Neural crest cell (in vitro differentiated cells): ENCODE measurements at places on chromosomes 16 and 17.
A peak's percentile ranks its signal among the peaks of the same experiment; 100 is the strongest.

GRCh38 chr16:88900662-88901052 lies 34.2 kb upstream of the PABPN1L start:
- DNase-seq, result no peak

GRCh38 chr17:77617516-77617915 lies 341.0 kb upstream of the TNRC6C start:
- DNase-seq, result no peak

GRCh38 chr16:75282466-75283281 lies 31.2 kb upstream of the BCAR1 start:
- DNase-seq, result no peak

GRCh38 chr16:26963109-26963508 lies 103.6 kb upstream of the C16orf82 start:
- DNase-seq, result peak; percentile 13

GRCh38 chr16:11848842-11849241 lies 2.5 kb downstream of the RSL1D1 start:
- no peak for DNase-seq

GRCh38 chr16:79887541-79888540 lies 287.3 kb upstream of the MAF start:
- DNase-seq, result no peak

GRCh38 chr16:908526-909155 lies 62.1 kb downstream of the LMF1 start:
- DNase-seq, result no peak

DNA sequence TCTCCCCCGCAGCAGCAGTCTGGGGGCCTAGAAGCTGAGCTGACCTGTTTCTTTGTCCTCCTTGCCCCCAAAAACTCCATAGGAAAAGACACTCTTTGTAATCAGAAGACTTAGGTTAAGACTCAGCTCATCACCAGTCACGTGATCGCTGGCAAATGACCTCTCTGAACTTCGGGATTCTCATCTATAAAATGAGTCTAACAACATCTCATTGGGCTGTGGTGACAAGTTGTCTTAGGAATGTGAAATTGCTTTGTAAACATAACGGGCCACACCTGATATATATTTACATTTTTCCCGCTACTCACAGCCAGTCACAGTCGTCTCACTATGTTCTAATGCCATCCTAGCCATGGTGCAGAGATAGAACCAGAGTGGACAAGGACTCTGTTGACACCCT lies 86.0 kb upstream of the LHX1 start:
- no peak for DNase-seq

DNA sequence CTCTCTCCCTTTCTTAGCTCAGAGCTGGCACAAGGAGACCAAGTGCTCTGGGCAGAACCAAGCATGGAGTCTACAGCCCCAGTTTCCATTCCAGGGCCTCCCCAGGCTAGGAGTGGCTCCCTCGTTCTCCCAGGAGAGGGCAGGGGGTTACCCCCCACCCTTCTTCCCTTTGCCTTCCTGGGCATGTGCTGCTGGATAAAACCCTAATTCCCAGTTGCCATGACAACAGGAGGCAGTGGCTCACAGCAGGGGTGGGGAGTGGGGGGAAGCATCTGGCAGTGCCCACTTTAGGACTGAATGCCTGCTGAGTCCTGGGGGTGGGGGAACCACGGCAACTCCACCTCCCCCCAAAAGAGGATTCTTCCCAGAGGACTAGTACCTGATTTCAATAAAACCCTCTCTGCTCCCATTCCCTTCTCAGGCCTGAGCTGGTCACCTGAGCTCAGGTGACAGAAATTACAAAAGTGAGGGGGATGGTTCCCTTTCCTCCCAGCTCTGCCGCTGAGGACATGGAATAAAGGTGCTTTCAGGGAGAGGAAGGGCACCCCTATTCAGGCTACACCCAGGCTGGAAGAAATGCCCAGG lies 1.8 kb downstream of the MPP2 start:
- no peak for DNase-seq

- DNase-seq, result no peak
These were observed 38.4 kb downstream of the RANBP10 start for GRCh38 chr16:67767953-67768352.

DNA sequence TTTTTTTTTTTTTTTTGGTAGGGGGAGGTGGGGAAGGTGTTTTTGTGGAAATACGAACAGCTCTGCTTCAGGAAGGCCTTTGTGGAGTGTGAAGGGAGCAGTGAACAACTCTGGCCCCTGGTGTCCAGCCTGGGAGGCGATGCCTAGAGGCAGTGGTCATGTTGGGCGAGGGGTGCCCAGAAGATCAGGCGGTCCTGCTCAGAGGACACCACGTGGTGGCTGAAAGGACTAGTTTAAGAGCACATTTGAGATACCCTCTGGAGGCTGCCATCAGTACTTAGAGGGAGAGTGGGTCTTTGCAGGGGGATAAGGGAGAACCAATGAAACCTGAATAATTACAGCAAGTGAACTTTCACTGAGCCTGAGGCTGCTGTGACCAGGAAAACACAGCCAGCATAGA lies 40.1 kb upstream of the RHOT1 start:
- DNase-seq, result no peak

GRCh38 chr17:81399481-81400153 lies 4.4 kb downstream of the BAHCC1 start:
- no peak for DNase-seq

DNA sequence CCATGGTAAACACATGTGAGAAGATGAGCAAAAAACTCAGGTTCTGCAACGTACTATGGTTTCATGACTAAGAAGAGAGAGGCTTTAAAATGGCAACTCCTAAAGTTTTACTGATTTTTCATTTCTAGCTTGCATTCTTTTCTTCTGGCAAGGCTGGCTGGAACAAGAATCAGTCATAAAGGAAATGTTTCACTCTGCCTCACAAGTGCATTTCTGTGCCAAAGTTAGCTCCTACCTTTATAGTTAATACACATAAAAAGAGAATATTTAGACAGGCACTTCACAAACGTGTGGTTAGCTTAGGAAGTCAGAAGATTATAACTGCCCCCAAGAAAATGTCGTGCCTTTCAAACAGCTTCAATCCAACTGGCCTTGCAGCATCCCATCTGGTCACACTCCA lies 417.1 kb upstream of the CDH11 start:
- no peak for DNase-seq

GRCh38 chr17:21042458-21043295 lies at the start of gene USP22:
Gene USP22, minus strand, starts transcription at chr17:21043011. Its CDS starts 176 bp downstream, at chr17:21042835.
- peak; percentile 89 for DNase-seq

- no peak for DNase-seq
These were observed 155.2 kb downstream of the SHISA9 start for GRCh38 chr16:13056607-13057006.

GRCh38 chr16:84617041-84617790 lies 662 bp downstream of the COTL1 start:
- no peak for DNase-seq

- no peak for DNase-seq
These were observed 15.7 kb downstream of the HMOX2 start for GRCh38 chr16:4491898-4492297.

DNA sequence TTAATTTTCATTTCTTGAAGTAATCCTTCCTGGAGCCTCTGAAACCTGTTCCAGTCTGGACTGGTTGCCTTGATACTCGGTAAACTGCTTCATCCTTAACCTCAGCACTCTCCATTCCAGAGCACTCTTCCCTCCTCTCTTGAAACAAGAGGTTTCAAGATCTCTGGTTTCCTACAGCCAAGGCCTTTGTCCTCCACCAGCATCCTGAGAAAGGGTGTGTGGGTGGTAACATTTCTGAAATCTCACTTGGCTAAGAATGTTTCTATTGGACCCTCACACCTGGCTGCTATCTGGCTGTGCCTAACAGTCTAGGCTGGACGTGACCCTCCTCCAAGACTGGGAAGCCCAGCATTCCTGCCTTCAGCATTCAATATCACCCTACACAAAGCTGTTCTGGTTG lies 99.7 kb downstream of the CYTH1 start:
- DNase-seq, result no peak

DNA sequence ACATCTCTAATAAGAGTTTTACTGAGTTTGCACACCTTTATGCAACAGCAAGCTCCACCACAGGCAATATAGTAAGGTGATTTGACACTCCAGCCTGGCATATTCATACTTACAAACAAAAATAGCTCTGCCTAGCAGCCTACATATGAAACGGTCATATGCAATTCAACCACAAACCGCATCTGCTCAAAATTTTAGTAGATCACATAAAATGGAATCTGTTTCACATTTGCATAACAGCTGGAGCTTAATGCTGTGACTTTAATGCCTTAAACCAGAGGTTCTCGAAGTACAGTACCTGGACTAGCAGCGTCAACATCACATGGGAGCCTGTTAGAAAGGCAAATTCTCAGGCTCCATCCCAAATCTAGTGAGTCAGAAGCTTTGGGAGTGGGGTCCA lies 578.4 kb downstream of the CDH11 start:
- no peak for DNase-seq

DNA sequence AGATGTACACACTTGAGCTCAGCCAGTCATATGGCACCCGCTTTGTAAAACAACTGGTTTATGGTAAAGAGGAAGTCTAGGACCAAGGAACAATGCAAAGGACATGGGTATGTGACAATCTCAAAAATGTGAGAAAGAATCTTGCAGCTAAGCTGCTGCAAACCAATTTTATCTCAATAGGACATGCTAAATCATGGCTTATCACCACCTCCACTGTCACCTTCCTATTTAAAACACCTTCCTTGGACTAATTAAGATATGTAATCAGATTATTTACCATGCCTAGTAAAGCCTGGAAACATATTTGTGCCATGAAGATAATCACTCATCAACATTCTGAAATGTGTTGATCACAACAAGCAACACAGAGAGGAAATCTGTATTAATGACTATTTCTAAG lies 622.7 kb downstream of the CDH11 start:
- no peak for DNase-seq

- DNase-seq, result no peak
These were observed 161.5 kb downstream of the C16orf78 start for GRCh38 chr16:49534901-49535610.

- DNase-seq, result no peak
These were observed 189.4 kb downstream of the CCDC182 start for GRCh38 chr17:57555636-57556175.

GRCh38 chr17:59165933-59166342 lies 10.4 kb downstream of the PRR11 start:
- DNase-seq, result peak; percentile 63
